ENCODE measurements at places on chromosomes 2 and 18.

GRCh38 chr18:66972681-66973080, 368.8 kb upstream of the CDH19 start:
- no peak for DNase-seq

DNA sequence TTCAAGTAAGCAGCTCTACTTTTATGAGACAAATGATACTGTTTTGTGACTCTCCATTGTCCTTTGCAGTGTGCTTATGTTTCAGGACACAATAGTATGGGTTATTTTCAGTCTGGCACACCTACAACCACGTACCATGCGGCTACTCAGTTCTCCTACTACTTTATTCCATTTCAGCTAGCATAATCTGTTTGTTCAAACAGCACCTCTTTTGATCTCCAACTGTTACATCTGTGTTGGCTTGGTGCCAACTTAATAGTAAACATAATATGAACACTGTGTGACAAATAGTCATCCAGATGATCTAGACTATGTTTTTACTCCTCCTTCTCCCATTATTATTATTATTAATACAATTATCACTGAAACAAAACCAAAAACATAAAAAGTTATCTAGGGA, 40.5 kb downstream of the MYO3B start:
- peak; percentile 30 for DNase-seq

DNA sequence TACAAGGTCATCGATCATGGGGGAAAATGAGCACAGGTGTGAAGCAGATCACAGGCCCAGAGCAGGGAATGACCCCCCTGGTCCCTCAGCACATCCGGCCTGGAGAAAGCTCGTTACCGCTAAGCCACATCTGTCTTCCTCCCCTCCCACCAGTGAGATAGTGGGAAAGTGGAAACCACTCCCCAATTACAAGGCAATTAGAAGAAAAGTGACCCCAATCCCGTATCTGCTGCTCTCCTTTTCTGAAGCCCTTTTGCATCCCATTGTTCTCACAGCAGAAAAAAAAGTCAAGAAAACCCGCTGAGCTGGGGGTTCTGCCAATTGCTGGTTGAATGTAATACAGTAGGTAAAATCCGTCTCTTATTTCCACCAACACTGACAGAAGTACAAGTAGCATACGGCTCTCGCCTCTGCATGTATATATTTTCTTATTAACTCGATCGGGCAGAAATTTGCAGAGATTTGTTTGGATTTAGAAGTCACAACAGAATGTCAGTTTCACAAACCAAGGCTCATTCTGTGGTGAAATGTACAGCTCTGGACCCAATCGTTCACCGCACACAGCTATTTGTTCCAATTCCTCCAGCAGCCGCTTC, 287.0 kb downstream of the TCF4 start:
- DNase-seq, result no peak

GRCh38 chr2:37843556-37843955, 81.5 kb upstream of the RMDN2 start:
- no peak for DNase-seq
